ENCODE measurements at places on chromosomes 4 and X.

DNA sequence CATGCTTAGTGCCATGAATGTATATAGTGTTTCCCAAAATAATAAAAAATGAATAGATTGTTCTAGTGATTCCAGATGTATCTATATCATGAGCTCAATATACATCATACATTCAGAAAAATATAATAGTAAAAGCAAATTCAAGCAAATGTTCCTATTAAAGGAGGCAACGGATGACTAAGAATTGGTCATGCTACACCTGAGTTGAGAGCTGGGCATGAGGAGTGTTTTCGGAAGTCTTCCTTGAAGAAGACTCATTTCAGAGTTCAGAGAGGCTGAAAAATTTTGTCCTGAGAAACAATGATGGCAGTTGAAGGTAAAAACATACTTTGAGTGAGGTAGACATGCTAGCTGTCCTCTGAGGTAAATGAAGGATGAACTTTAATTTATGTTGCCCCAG is 79.3 kb upstream of the IL1RAPL2 start:
- DNase-seq = no peak

DNA sequence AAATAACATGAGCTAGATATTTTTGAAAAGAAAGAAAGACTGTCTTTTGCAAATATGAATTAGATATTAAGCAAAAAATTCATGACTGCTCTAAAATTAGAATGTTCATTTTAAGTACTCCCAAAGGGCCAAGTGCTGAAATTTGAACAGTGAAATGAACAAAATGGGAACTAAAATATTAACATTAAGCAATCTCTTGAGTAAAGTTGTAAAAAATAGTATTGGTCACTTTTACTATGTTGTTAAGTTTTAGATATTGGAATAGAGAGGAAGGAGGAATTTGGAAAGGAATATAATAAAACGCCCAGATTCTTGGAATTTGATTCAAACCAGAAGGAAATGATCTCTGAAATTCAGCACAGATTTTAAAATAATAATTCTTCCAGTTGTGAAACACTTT is 125.9 kb upstream of the ANK2 start:
- DNase-seq = no peak

DNA sequence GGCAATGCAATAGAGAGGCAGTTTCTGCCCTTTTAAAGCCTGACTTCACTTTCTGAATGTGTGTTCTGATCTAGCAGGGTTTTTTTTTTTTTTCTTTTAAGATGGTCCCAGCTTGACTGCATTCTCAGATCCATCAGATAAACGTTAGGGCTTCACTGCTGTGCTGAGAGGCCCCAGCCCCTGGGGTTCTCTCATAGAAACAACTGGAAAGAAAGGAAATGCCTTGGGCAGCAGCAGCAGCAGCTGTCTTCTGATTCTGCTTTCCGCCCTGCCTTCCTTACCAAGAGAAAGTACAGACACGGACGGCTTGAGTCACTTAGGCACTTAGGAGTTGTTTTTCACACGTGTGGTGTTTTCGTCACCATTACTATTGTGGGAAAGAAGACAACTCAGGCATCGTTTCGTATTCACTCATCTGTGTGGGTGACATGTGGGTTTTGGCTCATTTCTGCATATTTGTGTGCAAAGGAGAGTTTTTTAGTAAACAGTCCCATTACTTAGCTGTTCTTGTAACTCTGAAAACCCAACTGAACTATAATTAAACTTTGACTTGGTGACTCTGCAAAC is 172.0 kb downstream of the PTTG2 start:
- no peak for DNase-seq

DNA sequence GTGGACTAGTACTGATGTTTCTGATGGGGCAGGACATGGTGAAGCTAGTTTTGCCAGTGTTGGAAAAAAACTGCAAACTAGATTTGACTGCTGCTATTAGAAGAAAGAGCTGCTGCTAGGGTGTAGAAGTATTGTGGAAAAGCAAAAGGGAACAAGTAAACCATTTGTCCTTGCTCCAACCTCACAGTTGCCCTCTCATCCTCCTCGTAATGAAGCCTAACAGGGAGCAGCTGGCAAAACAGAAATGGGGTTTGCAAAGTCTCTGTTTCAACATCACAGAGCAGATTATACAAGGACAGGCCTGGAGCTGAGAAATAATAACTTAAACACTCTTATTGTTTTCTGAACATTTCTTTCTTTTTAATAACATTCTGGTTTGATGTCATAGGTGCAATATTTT is 346.2 kb downstream of the MAGEB5 start:
- no peak for DNase-seq

DNA sequence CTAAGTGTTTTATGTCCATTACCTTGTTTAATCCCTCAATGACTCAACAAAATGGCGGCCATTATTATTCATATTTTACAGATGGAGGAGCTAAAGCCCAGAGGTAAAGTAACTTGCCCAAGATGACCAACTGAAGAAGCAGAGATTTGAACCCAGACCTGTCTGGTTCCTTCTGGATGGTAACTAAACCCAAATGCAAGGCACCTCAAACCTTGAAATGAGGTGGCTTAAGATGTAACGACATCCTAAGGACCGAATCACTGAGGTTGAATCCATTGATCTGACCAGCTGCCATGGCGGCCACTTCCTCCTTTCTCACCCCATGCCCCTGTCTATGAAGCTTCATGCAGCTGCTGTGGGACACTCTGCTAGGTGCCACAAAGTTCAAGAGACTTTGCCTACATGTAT is 932 bp downstream of the TLR10 start:
- DNase-seq = no peak

GRCh38 chrX:73562458-73562857 is 539 bp upstream of the CHIC1 start:
- no peak for DNase-seq

DNA sequence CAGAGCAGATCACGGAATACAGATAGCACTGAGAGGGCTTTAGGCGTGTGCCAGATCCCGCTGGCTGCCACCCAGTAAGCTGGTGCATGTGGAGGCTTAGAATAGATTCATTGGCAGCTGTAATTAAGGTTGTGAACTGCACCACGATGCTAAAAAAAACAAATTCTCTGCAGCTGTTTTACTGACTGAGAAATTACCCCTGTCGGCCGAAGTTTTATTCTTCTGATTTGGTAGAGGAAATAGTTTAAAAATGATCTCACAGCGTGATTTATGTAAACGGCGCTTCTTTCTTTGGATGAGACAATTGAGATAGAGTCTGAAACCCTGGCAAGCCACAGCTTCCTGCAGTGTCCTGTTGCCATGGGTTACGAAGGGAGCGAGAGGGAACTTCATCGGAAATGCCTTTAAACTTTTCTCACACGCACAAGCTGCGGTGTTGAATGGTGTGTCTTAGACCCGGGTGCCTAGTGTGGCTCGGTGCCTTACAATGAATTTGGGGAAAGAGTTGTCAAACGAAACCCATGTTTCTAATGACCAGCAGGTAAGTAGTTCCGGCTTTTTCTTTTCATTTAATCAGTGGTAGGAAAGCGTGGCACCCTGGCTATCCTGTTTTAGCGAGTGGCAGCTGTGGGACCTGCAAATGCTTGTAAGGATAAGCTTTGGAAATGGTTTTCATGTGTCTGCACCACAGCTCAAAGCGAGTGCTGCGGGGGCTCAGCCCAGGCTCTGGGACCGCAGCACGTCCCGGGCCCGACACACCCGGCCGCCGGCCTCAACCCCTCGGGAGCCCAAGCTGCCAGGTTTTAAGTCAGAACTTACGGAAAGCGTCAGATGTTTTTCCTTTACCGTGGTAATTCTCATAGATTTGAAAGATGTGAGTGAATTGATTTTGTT is 71.7 kb upstream of the HGFAC start:
- peak; percentile 69 for DNase-seq

DNA sequence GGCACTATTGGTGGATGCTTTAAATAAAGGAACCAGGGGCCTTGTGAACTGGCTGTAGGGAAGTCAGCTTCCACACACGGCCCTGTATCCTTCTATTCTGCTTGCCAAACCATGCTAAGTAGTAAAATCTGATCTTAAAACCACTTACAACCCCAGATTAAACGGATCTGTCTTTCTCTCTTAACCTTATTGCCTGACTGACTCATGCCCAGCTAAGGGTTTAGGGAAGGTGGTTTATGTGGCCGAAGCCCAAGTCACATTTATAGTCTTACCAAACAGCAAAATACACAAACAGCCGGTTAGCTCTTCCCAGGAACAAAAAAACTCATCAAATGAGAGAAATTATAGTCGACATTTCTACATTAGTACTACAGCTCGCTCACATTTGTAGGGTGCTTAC is 988.4 kb upstream of the TENM3 start:
- DNase-seq = no peak

- DNase-seq = no peak
Observed at GRCh38 chr4:157226035-157226434, 5.5 kb downstream of the GRIA2 start.

DNA sequence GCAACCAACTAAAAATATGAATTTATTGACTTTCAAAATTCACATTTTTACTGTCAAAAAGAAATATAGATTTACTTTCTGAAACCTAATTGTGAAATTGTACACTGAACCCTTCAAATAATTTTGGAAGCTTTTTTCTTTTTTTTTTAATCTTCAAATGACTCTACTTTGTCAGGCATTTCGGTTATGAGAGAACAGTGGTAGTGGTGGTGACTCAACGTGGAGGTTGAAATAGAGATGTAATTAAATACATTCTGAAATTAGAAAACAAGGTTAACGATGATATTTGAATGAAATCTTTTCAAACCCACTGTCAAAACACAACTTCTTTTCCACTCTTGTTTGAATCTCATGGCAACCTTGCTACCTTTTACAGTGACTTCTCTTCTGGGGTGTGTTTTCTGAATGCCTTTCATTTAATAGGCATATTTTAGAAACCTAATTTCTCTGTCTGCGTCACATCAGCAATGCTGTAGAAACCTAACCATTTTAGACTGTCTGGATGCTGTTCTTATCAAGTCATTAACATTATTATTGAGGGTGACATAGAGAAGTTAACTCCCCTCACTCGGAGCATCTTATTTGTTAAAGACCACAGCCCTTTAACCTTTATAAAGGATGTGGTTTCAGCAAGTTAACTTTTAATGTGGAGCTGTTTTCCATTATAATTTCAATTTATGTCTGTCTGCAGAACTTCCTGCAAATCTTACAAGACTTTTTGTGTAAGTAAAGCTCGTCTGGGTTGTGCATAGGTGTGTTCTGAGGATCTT is 136.8 kb downstream of the PCDH7 start:
- DNase-seq = no peak

GRCh38 chr4:165106518-165106917 is 6.1 kb downstream of the TMEM192 start:
- DNase-seq = no peak

- DNase-seq = no peak
Observed at GRCh38 chr4:152957437-152958171, 21.5 kb downstream of the FHDC1 start.

DNA sequence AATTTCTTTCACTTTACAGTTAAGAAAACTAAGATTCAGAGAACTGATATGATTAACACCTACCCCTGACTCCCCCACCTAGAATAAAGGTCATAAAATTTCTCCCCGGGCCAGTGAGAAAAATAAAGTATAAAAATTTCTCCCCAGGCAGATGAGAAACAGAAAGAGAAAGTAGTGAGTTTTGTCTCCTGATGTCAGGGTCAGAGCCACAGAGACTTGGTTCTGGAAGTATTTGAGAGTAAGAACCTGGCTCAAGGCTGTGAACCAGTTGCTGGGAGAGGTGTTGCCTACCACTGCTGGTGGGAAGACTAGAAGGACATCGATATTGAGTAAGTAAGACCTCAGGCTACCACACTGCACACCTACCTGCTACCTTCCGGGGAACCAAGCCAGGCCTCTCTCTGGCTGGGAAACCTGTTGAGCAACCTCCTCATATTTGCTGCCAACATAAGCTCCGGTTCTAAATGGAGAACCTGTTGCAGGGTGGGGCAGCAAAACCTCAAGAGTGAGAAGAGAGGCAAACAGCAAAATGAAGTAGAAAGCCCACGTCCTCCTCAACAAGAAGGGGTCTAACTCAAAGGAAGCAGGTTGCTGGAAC is 104.2 kb upstream of the PUDP start:
- DNase-seq = no peak

GRCh38 chr4:75308049-75308448 is 206.2 kb downstream of the RCHY1 start:
- DNase-seq = no peak

- no peak for DNase-seq
Observed at GRCh38 chrX:38438321-38438720, 85.9 kb downstream of the OTC start.

GRCh38 chr4:16505726-16506125 is 279.5 kb upstream of the TAPT1 start:
- DNase-seq = no peak

DNA sequence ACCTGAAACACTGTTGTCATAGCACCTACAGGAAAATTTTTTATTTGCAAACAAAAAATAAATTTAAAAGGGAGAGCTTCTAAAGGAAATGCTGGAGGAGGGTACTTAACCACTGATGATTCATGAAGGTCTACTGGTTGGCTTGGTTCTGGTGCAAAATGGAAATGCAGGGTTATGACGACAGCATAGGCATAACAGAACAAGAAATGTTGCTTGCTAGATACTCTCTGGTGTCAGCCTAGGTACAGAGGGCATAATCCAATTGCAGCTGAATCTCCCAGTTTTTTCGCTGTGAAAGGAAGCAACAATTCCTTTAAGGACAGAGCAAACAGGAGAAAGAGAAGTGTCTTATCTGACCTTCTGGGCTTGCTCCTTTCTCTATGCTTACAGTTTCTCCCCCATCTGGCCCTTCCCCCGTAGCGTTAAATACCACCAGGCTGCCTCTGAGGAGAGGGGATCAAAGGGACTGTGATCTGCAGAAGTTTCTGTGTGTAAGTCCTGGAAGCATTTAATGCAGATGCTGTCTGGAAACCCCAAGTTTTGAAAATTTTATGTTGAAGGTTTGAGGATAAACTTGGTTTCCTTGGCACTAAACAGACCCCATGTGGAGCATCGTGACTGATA is 23.7 kb upstream of the CASK start:
- no peak for DNase-seq

- DNase-seq = peak; percentile 16
Observed at GRCh38 chrX:103276581-103277002, at the start of gene TCEAL5. TCEAL5 (minus strand) TSS chrX:103276750; CDS start chrX:103274563, 2,187 bp downstream.

GRCh38 chr4:113556382-113557134 is 205.0 kb downstream of the CAMK2D start:
- no peak for DNase-seq

GRCh38 chrX:35829501-35829900 is 31.4 kb downstream of the MAGEB16 start:
- DNase-seq = no peak

- DNase-seq = no peak
Observed at GRCh38 chrX:124641737-124642491, 295.6 kb downstream of the SH2D1A start.

DNA sequence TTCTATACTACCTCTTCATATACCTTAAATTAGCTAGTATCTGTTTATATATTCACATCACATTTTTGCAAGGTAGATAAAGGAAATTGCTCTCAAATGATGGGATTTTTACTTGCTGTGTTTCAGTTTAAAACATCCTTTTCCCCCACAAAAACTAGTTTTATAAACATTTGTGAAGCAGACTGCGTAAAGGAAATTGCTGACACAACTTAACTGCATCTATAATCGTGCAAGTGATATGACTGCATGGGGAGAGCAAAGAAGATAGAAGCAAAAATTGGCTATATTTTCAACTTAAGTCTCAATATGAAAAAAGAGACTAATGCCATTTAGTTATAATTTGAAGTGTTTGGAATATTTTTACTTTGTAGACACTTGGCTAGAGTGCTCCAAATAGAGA is 385.2 kb downstream of the C4orf33 start:
- no peak for DNase-seq

Data from nucleus accumbens (tissue), 56 donors.